ENCODE measurements at places on chromosomes 3 and 15.

DNA sequence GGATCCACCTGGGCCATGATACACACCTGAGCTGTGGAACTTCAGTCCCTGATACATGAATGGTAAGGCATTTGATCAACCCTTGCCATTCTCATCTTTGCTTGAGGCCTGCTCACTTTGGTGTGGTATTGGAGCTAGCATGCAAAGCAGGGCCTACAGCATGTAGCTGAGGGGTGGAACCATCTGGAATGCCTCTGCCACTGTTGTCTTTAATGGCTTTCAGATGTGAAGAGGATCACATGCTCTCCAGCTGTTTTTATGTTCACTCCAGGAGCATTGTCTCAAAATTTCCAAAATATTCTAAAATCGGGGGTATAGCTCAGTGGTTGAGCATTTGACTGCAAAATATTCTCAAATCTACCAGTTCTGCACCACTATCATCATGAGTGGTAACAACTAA lies 64.4 kb upstream of the PHLDB2 start:
- no peak for DNase-seq

- DNase-seq: no peak
Measured at GRCh38 chr3:64276131-64276530, 50.9 kb upstream of the PRICKLE2 start.

DNA sequence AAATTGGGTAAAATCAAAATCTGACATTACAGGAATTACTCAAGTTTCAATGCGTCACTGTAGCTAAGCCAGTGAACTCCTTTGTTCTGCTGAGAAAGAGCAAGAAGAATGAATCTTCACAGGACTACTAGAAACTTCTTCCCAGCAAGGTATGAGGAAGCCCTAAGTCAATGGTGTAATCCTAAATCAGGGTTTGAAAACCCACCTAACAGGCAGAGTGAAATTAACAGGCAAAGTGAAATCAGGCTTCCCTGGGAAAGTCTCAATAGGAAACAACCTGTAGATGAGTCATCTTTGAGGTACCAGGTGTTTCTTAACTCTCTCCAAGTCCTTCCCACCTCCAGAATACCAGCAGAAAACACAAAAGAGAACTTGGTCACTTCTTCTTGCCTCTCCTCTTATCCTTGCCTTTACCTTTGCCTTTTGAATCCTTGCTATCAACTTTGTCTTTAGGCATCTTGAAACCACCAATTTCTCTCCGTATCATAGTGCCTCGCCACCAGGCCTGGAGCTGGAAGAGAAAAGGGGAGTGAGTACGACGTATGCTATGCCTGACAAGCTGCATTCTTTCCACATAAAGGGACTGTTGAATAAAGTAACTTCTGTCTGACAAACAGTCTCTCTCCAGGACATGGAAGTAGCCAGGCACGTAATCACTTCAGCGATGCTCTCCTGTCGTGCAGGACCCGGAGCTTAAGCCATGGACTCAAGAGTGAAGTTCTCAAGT lies 60.6 kb upstream of the RPL35A start:
- no peak for DNase-seq

DNA sequence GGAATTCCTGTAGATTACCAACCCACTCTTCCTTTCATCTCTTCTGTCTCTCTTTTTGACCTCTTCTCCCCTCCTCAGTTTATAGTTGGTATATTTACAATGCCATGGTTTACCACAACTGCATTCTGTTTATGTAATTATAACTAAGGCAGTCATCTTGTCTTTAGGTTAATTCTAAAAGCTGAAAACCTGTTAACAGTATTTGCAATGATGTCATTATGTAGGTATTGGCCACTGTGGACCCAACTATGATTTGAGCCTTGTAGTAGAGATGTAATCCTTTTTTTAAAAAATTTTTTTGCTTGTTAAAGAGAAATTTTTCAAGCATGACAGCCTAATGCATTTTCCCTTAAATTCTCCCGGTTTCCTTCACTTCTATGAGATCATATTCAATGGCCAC lies 30.7 kb upstream of the CHST2 start:
- DNase-seq: no peak

DNA sequence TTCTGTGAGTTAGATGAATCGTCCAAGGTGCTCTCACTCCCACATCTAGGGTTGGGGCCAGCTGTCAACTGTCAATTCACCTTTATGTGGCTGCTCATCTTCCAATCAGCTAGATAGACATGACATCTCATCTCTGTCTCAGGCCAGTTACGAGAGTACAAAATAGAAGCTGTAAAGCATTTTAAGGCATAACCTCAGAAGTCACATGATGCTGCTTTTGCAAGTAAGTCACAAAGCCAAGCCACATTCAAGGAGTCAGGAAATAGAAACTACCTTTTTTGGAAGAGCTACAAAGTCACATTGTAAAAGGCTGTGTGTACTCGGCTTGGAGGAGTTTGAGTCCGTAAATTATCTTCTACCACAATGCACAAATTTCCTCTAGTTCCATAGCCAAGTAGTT lies 5.1 kb upstream of the CCR1 start:
- DNase-seq: no peak

DNA sequence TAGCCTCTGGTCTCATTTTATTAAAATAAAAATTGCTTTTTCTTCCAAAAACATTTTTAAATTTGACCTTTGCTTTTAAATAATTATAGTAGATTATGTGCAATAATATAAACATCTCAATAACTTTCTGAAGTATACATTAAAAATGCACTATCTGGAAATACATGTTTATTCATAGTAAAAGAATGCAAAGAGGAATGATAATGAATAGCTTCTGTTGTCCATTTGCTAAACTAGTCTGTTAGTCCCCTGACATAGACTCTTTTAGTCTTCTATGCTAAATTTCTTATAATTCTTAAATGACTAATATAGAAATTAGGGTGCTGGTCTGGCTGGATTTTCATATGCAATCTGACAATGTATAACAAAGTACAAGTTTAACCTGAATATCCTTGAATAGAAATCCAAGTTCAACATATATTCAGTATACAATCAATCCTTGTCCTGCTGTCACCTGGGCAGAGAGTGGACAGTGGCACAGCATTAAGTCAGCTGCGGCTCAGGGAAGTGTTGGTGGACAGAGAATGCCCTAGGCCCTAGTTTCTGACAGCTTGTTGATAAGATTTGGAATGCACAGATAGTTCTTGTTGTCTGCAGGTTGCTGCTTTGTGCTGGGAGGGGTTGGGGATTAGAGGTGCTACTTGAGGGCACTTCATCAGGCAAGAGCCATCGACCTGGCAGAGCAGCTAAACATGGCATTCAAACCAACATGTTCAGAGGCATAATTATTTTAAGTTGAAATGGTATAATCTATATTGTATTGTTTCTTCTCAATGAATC lies 161.7 kb downstream of the MBNL1 start:
- DNase-seq: no peak

- DNase-seq: no peak
Measured at GRCh38 chr3:157493627-157494550, 9.3 kb downstream of the VEPH1 start.

GRCh38 chr3:122014741-122015140 lies 7.3 kb downstream of the ILDR1 start:
- peak; percentile 23 for DNase-seq

DNA sequence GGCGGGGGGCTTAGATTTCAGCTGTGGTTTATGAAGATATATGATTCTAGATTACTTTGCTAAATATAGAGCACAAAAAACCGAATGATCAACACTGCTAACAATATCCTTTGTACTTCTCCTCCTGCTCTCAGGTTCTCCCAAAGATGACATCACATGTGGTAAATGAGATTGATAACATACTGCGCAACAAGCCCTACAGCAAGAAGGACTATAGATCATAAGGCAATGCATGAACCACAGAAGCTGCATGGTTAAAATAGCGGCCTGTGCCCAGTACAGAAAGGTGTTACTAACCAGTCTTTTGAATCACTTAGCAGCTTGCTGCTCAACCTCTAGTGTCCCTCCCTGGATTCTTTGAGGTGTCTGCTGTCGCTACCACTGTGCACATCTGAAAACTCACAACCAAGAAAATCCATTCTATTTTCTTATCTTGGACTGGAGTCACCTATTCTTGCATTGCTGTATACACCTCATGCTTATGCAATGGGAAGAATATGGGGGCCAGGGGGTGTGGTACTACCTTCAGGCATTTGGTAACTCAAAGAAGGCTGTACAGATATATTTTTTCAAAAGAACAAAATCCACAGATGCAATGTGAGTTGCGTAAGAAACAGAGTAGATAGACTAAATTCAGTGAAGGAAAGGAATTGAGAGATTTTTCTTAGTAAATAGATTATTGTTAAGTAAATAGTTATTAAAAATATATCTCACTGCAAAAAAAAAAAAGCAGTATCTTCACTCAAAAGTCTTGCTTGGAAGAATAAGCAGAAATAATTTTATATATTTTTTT lies 18.2 kb downstream of the SSR3 start:
- no peak for DNase-seq

- DNase-seq: peak; percentile 36
Measured at GRCh38 chr3:122572940-122573412, 4.5 kb upstream of the PARP15 start.

- DNase-seq: no peak
Measured at GRCh38 chr3:192553707-192554106, 173.6 kb downstream of the FGF12 start.

- no peak for DNase-seq
Measured at GRCh38 chr3:150911771-150912170, 6.5 kb upstream of the MINDY4B start.

DNA sequence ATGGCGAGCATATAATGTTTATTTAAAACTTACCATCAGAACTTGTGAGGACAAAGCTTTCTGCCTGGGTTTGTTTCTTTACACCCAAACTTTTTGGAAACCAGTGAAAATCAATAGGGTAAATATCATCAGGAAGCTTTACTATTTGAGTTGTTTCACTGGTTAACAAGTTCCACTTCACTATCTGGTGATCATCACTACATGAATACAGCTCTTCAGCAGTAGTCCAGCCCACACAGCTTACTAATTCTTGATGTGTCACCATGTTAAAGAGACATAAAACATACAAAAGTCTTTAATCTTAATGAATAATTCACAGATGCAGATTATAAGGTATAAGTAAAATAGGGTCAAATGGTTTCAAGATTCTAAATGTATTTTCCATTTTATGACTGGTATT lies 17.6 kb downstream of the IFT80 start:
- DNase-seq: no peak

- DNase-seq: no peak
Measured at GRCh38 chr3:122938783-122939425, 88.7 kb downstream of the SEMA5B start.

- DNase-seq: peak; percentile 70
Measured at GRCh38 chr15:64009798-64010261, 36.5 kb downstream of the DAPK2 start.

GRCh38 chr15:28110481-28110881 lies 11.4 kb upstream of the OCA2 start:
- no peak for DNase-seq
